Activated gamma-delta T cell treated with Interleukin-2 at 50 U/mL for 16 hours (primary cell): ENCODE measurements at places on chromosomes 13 and 19.

- no peak for DNase-seq
These were observed 458 bp downstream of the ARHGEF1 start for GRCh38 chr19:41883463-41883820.

- peak; percentile 34 for DNase-seq
These were observed 2.8 kb upstream of the A1BG start for GRCh38 chr19:58355908-58356765.

GRCh38 chr13:67643516-67644055, 413.4 kb upstream of the PCDH9 start:
- DNase-seq = no peak

- DNase-seq = no peak
These were observed 327.8 kb downstream of the ATP8A2 start for GRCh38 chr13:25699600-25699999.

GRCh38 chr13:79405501-79405830, 589 bp downstream of the RBM26 start:
- DNase-seq = no peak

- DNase-seq = no peak
These were observed 18.5 kb downstream of the ZNF101 start for GRCh38 chr19:19687090-19687489.
